Fibroblast of mammary gland (primary cell): ENCODE measurements at places on chromosomes 3 and 15.

- peak; percentile 24 for DNase-seq
Measured at GRCh38 chr3:170768334-170768801, 101.6 kb downstream of the RPL22L1 start.

GRCh38 chr3:113231827-113232253 is 20.5 kb downstream of the BOC start:
- DNase-seq, result peak; percentile 89

- peak; percentile 40 for DNase-seq
Measured at GRCh38 chr3:55622116-55622515, 135.0 kb upstream of the WNT5A start.

GRCh38 chr3:106725566-106725965 is 651.7 kb upstream of the CCDC54 start:
- DNase-seq, result no peak

- no peak for DNase-seq
Measured at GRCh38 chr15:56533731-56534403, 68.9 kb upstream of the MNS1 start.

GRCh38 chr3:64773137-64773536 is 85.3 kb upstream of the ADAMTS9 start:
- no peak for DNase-seq

DNA sequence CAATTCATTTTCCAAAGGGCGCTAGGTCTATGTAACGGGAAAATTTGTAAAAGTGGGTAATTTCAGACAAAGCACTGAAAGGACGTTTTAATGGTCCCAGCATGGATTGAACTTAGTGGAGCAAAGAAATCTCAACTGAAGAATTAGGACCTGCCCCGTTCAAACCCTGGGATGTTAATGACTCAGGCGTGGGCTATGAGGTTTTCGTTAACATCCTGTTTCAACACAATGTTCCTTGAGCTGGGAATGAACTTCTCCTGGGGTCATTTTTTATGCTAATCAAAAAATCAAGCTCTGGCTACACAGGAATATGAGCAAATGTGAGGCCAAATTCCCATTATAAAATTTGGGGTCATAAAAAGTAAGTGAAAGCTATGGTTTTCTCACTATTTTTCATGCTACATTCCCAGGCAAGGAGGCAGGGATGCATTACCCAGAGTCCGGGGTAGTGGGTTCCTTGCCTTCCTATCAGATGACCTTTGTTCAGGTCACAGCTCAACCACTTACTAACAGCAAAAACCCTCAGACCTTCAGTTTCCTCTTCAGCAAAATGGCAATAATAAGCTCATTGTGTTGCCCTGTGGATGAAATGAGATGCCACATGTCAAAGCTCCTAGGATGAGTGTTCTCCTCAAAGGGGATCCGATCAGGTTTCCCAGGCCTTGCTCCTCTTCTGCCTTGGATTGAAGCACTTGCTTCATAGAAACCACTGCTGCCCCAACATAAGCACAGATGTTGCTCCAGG is 271.4 kb downstream of the ARRDC4 start:
- peak; percentile 82 for DNase-seq

- DNase-seq, result peak; percentile 8
Measured at GRCh38 chr3:122902326-122902725, 107.5 kb downstream of the SLC49A4 start.

DNA sequence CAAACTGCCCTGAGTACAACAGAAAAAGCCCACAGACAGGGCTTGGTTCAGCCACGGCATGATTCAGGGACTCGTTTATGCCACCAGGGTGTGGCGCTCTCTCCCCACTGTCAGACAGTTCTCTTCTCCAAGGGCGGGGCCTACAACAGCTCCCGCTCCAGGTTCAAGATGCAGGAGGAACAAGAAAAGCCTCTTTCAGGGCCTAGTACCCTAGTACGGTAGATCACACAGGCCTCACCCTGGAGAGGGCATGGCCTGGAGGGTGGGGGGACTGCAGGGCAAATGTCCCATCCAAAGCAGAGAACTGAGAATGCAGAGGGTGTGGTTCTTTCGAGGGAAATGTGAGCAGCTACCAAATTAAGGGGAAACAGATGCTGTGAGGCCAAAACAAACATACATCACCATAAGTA is 12.0 kb downstream of the MESD start:
- DNase-seq, result peak; percentile 65

DNA sequence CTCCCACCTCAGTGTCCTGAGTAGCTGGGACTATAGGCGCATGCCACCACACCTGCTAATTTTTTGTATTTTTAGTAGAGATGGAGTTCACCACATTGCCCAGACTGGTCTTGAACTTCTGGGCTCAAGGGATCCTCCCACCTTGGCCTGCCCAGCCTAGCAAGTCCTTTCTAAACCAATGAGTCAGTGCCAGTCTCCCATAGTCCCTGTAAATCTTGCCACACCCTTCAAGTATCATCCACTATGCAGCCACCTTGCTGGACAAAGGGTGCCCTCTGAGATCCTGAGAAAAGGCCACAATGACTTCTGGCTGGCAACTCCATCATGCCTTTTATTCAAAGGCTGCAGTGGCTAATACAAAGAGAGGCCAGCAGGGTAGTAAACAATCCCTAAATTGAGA is 184.0 kb downstream of the ABHD5 start:
- DNase-seq, result peak; percentile 14

DNA sequence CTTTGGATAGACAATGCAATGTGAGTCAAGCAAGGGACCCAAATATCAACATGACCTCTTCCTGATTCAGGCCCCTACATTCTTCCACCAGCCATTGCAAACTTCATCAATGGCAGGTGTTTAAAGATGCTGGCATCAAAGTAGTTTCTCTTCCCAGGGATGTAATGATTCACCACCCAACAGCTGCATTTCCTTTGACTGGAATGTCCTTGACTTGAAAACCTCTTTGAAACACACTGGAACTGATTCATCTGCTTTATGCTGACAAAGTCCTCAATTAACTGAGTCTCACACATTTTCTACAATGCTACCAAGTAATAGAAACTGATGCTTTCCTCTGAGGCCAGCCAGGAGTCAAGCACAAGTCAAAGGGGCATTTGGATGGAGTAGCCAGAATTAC is 385.5 kb downstream of the GBE1 start:
- DNase-seq, result no peak

GRCh38 chr3:197367081-197367780 is 68.8 kb upstream of the DLG1 start:
- peak; percentile 39 for DNase-seq

GRCh38 chr3:8760091-8760490 is 9.3 kb downstream of the OXTR start:
- no peak for DNase-seq

DNA sequence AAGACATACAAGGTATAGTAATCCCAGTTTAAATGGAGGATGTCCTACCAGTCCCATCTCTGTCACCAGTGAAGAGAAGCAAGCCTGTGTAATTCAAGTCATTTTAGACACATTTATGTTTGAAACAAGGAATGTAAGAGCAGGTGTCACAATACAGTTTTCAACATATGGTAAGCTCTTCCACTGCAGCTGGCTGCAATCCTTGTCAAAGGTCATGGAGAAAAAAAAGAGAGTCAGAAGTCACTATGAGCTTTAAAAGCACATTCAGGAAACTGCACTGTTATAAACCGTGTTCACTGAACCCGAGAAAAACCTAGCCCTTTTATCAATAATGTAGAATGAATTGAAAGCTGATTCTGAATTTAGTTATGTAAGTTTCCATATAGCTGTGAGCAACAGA is 206.4 kb downstream of the NAALADL2 start:
- no peak for DNase-seq

- no peak for DNase-seq
Measured at GRCh38 chr3:25469558-25469957, 41.5 kb downstream of the RARB start.

GRCh38 chr3:163048881-163049280 is 1552.3 kb downstream of the OTOL1 start:
- DNase-seq, result peak; percentile 20

- peak; percentile 33 for DNase-seq
Measured at GRCh38 chr3:184748219-184749135, 36.6 kb upstream of the MAGEF1 start.

DNA sequence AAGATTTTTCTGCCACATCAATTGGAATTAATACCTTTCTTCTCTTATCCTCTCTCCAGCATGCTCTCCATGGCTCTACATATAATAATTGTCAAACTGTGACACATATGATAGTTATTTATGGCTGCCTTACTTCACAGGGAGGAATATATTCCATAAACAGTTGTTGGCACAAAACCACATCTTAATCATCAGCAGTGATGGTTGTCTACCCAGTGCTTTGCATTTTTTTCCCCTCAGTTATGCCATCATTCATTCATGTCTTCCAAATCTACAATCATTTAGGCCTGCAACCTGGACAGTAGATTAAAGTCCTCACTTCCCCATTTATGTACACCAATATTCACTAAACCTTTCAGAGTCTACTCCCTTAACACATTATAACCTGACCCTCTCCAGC is 107.7 kb downstream of the THRB start:
- peak; percentile 35 for DNase-seq

DNA sequence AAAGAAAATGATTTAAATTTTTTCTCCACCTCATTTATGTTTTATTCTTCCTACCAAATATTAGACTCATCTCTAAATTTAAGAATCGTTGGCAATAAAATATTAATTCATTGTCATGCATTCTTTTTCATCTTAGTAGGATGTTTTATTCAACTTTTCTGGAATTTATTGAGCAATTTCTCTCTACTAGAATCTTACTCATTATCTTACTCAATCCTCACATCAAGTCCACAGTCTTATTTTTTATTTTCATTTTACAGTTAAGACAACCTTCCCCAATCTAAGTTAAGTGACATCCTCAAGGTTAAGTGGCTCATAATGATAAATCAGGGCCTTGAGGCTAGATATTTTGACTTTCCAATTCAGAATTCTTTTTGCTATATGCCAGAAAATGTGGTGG is 15.9 kb upstream of the ALDH1A2 start:
- peak; percentile 55 for DNase-seq

DNA sequence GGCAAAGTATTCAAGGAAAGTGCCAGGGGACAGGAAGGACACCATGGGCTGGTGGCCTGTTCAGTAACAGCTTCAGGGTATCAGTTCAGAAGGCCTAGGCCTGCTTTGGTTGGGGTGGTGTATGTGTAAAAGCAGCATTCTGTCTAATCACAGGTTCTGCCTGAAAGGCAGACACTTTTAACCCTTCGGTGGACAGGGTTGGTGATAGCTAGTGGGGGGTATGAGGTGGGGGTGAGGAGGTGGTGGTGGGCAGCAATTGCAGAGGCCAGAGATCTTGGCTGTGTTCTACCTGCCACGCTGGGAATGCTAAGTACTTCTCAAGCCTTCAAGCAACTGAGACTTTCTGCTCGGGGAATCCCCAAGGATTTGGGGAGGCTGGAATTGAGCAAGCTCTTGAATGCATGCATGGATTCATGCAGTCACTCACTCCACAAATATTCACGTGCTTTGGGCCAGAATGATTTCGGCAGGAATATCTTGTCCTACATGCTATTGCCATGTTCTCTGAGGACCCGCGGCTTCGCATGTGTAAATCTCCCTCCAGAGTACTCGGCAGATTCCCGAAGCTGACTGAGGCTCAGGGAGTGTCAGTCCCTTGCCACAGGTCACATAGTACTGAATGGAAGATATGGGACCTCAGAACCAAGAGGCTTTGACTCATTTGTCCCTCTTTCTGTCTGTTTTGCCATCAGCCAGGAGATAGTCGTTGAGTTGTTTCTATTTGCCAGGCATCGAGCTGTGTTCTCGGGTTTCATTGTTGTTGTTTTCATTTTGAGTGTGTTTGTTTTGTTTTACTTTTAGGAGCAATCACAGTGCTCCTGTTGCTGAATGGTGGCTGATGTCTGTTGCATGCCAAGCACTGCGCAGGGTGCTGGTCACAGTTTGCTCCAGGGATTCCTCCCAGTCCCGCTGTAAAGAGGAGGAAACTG is 65.5 kb downstream of the SMAD3 start:
- DNase-seq, result peak; percentile 95

DNA sequence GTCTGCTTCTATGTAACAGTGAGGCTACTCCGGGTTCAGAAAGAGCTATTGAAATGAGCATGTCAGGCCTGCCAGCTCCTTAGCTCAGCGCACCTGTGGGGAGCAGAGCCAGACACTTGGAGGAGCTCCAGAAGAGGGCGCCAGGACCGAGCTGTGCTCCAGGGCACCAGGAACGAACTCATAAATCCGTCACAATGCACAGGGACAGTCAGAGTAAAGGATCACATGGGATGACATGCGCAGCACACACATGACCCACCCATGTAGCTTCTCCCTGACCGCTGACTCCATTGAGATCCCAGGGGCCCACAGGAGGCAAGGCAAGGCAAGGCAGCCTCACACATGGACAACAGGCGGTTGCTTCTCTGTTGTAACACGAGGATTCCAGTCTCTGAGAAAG is 26.0 kb upstream of the GNB5 start:
- no peak for DNase-seq

GRCh38 chr3:99108508-99108907 is 207.0 kb upstream of the DCBLD2 start:
- DNase-seq, result peak; percentile 98

- DNase-seq, result no peak
Measured at GRCh38 chr3:115980709-115981108, 357.4 kb downstream of the GAP43 start.

- peak; percentile 51 for DNase-seq
Measured at GRCh38 chr15:78077053-78077870, at the start of gene TBC1D2B. Gene TBC1D2B (minus strand): TSS chr15:78077711. CDS start chr15:78077652, 59 bp downstream.

DNA sequence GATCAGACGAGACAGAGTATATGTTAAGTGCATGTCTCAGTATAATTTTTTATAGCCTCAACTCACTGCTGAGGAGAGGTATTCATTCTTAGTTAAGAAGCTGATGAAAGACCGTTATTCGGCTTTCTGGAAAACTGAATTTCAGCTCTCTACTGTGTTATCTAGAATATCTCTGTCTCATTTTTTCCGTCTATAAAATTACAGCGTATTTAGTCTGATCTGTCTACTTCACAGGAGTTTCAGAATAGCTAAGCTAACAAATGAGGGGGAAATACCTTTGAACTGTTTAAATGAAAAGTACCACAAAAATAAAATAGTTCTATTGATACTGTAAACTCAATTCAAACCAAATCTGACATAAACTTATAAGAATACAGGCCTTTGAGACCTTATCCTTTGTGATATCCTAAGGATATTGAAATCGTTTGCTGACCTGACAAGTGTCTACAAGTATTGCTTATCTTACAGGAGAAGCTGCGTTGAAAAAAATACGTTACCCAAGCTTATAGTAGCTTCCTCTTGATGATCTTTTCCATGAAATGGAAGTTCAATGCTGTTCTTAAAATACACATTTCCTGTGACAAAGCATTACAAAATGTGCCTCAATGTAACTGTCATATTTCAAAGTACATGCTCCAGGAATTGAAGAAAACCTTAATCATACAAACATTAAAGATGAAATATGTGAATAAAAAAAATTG is 104.6 kb downstream of the IL1RAP start:
- no peak for DNase-seq

- DNase-seq, result peak; percentile 48
Measured at GRCh38 chr3:125381743-125382142, 6.6 kb upstream of the ZNF148 start.
